ENCODE measurements at places on chromosomes 1 and 21.

GRCh38 chr1:29890201-29890959 lies 654.1 kb downstream of the PTPRU start:
- no peak for DNase-seq

GRCh38 chr1:245822996-245823395 lies 668.2 kb downstream of the KIF26B start:
- DNase-seq: no peak

DNA sequence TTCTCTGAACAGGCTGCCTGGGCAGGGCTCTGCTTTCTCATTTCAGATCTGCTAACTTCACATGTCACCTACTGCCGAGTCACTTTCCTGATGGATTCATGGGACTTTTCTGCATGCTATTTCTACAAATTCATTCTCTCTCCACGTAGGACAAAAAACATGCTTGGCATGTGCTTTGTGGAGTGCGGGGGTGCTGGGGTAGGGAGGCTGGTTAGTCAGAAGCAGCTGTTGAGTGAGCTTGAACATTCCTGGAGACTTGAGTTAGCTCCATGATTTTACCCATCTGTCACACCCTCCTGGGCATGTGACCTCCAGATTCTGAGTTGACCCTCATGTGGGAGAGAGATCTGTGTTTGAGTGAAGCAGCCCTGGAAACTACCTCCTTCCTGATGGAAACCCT lies 71.4 kb downstream of the UCK2 start:
- no peak for DNase-seq

DNA sequence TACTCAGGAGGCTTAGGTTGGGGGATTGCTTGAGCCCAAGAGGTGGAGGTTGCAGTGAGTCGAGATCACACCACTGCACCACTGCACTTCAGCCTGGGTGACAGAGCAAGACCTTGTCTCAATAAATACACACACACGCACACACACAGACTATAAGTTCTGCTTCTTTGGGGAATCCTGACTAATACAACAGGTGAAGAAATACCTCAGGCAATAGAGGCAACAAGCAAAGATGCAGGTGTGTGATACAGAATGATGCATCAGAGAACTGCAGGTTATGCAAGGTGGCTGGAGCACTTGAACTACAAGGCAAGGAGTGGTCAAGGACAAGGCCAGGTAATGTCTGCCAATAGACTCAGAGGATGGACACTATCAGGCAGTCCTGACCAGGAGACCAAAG lies 117.6 kb upstream of the ZNF678 start:
- no peak for DNase-seq

- DNase-seq: no peak
Observed at GRCh38 chr1:163082971-163083370, 13.8 kb downstream of the RGS4 start.

GRCh38 chr1:230778916-230779590 lies 31.9 kb downstream of the CAPN9 start:
- DNase-seq: no peak

DNA sequence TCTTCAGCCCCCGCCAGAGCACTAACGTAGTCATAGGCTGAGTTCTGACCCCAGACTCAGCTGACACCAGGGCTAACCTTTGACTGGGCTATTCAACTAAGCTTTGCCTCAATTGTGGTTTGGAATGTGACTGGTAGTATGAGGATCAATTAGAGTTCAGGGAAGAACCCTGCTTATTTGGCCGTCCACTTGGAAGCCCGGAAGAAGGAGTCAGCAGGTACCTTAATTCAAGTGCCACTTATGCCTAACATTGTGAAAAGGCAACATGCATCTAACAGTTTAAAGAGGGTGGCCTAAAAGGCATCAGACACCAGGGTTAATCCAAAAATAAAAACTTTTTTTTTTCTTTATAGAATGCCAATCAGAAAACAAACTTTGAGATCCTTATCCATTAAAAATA lies 92.3 kb downstream of the BEND5 start:
- DNase-seq: no peak

- DNase-seq: no peak
Observed at GRCh38 chr1:247385283-247385682, 30.7 kb upstream of the NLRP3 start.

DNA sequence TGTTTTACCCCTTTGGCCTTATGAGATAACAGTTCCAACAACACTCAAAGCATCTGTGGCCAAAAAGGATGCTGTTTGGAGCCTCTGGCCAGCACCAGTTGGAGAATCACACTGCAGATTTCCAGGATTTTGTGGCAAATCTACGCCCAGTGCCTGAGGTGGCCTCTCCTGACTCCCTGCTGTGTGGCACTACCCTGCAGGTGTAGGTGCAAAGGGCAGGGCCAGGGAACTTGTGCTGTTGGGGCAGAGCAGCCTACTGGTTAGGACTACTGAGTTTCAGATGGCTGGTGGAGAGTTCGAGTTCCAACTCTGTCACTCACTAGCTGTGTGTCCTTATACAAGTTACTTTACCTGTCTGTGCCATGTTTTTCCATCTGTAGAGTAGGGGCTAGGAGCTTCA lies 170.5 kb downstream of the PTPRU start:
- no peak for DNase-seq

- no peak for DNase-seq
Observed at GRCh38 chr1:188582911-188583532, 1754.3 kb downstream of the PLA2G4A start.

DNA sequence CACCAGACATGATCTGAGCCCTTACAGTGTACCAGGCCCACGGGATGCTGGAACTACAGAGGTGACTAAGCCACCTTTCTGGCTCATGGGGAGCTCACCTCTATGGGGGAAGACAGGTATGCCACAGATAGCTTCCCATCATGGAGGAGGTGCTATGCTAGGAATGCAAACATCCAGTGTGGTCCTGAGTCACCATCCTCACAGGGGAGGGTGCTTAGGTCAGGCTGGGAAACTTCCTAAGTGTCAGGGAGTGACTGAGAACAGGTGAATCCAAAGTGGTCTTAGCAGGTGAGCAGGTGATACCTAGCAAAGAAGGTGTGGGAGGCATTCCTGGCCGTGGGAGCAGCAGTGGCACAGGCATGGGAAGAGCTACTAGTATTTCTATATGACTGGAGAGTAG lies 8.6 kb upstream of the RASSF5 start:
- DNase-seq: no peak

DNA sequence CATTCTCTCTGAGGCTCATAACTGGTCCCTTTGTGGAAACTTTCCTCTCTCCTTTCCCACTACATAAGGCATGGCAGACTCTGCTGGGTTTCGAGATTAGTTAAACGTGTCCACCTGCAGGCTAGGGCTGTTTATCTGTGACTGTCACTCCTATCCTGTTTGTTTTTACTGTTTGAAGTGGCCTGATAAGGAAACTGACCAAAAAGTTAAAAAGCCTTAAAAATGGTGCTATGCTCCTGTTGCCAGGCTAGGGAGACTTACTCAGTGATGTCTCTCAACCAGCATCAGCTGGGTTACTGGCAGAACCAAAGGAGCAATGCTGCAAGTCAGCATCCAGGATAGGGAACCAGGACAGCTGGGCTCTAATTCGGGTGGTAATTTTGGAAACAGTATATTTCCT lies 3.9 kb downstream of the PIGV start:
- DNase-seq: no peak

All from activated effector memory CD4-positive, alpha-beta T cell treated with Interleukin-2 at 50 U/mL for 16 hours (primary cell).